Cardiac muscle cell (in vitro differentiated cells and primary cell): ENCODE measurements at places on chromosomes 4 and X. TPM values are rescaled to one million over a fixed set of nuclear protein-coding genes. Genes with fewer than 3 reads are reported as not detected.

Gene ZFYVE28
- polyA plus RNA-seq, result 1.3 and 1.9 TPM in 2 replicates

Gene GYPE
- 0.61 and 3.5 TPM in 2 replicates for polyA plus RNA-seq

Gene PWWP3B
- polyA plus RNA-seq, result 19.2 and 26.0 TPM in 2 replicates

Gene PLCXD1
- polyA plus RNA-seq, result 16.6 and 20.6 TPM in 2 replicates

Gene RBM10
- 48.7 and 52.5 TPM in 2 replicates for polyA plus RNA-seq
